ENCODE measurements at places on chromosomes 1 and 21.

- peaks cover 3% of the 10 kb centered on the region for H3K4me1 ChIP-seq
- H3K36me3 ChIP-seq: no peaks in the 10 kb centered on the region
- H3K27ac ChIP-seq: peak overlapping the region; percentile 67
These were observed 4.3 kb downstream of the SKI start for GRCh38 chr1:2232255-2232915.

DNA sequence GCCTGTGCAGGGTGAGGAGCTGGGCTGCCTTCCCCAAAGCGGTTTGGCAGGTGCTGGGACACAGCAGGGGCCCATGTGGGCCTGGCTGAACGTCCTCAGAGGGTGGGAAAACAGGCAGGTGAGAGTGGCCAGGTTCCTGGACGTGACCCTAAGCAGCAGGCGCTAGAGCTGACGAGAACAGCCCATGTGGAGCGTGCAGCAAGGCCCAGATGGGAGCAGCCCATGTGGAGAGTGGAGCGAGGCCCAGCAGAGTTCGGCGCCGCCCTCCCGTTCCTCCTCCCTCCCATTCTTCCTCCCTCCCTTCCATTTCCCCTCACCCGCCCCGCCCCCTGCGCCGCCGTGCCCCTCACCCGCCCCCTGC lies 314.4 kb upstream of the VAMP3 start:
- H3K36me3 ChIP-seq: no peaks in the 10 kb centered on the region
- no peak for DNase-seq
- H3K4me1 ChIP-seq: no peaks in the 10 kb centered on the region
- H3K27me3 ChIP-seq: no peaks in the 10 kb centered on the region
- H3K4me3 ChIP-seq: no peak overlapping the region
- no peak overlapping the region for H3K27ac ChIP-seq

DNA sequence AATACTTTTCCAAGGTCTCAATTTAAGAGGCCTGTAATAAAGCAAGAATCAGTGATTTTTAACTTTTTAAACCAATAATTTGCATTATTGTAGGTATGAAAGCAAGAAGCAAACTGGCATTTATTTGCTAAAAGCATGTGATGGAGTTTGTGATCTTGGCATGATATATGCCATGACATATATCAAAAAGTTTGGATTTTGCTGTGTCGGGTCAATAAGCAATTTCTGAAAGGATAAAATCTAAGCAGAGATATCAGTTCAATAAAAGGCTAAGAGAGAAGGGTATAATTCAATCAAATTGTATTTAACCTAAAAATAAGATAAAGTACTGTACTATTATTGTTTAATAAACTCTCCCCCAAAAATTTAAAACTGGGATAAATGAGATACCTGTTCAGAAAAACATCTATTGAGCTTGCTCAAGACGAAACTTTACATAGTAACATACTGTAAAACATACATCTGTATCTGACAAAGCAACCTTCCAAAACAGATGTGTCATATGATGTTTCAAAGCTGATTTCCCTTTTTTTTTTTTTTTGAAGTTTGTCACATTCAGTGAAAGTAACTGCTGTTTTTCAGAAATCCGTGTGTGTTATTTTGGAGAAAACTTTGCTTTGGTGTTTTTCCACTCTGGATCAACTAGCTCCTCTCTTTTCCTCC lies 74.5 kb downstream of the TGFBR3 start:
- no peaks in the 10 kb centered on the region for H3K4me1 ChIP-seq
- H3K27ac ChIP-seq: peak overlapping the region; percentile 39
- H3K36me3 ChIP-seq: no peaks in the 10 kb centered on the region
- H3K27me3 ChIP-seq: no peaks in the 10 kb centered on the region

GRCh38 chr1:26036756-26037281 lies 9.1 kb downstream of the SLC30A2 start:
- H3K4me3 ChIP-seq: no peak overlapping the region
- peaks cover 9% of the 10 kb centered on the region for H3K4me1 ChIP-seq
- no peak overlapping the region for H3K27ac ChIP-seq

DNA sequence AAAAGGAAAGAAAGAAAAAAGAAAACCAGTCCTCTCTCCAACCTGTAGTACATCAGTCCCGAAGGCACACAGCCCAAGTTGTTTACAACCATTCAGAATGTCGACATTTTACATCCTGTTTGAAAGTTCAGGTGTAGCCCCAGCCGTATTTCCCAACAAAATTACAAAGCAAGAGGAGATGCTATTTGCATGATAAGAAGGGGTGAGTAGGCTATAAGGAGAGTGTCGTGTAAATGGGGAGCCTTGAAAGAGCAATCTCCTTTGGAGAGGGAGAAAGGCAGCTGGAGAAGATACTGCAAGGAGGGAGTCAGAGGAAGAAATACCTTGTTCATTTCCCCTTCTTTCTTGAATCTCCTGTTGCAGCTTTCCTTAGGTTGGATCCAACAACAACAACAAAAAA lies 35.5 kb upstream of the DENND1B start:
- H3K4me1 ChIP-seq: no peaks in the 10 kb centered on the region
- no peak overlapping the region for H3K27ac ChIP-seq
- H3K4me3 ChIP-seq: no peak overlapping the region
- no peaks in the 10 kb centered on the region for H3K36me3 ChIP-seq

- no peaks in the 10 kb centered on the region for H3K27me3 ChIP-seq
- DNase-seq: no peak
- no peaks in the 10 kb centered on the region for H3K4me1 ChIP-seq
- no peak overlapping the region for H3K4me3 ChIP-seq
These were observed 17.1 kb downstream of the ABCG1 start for GRCh38 chr21:42236014-42236413.

DNA sequence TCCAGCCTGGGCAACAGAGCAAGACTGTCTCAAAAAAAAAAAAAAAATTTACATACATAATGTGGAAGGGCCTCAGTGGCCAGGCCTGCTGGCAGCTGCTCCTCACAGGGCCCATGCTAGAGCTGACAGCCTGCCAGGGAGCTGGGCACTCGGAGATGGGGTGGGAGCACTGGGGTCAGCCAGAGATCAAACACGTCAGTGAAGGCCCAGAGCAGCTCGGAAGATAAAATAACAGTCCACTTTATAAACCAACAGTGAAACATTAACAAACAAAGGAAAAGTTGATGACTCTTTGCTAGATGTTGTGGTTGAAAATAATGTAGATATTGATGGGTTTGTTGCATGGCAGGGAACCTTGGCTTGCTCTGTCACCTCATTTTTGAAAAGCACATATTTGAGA lies 42.7 kb downstream of the ATP5PF start:
- H3K27me3 ChIP-seq: no peaks in the 10 kb centered on the region
- no peak overlapping the region for H3K4me3 ChIP-seq
- H3K27ac ChIP-seq: no peak overlapping the region
- DNase-seq: no peak
- H3K4me1 ChIP-seq: no peaks in the 10 kb centered on the region

- no peak overlapping the region for H3K4me3 ChIP-seq
- H3K27me3 ChIP-seq: peaks cover 21% of the 10 kb centered on the region
- DNase-seq: no peak
- no peaks in the 10 kb centered on the region for H3K36me3 ChIP-seq
- H3K4me1 ChIP-seq: peaks cover 45% of the 10 kb centered on the region
- H3K27ac ChIP-seq: no peak overlapping the region
These were observed 1.8 kb upstream of the FOXO6 start for GRCh38 chr1:41359211-41360073.

GRCh38 chr1:42955311-42956063 lies 3.2 kb downstream of the SLC2A1 start:
- H3K27me3 ChIP-seq: no peaks in the 10 kb centered on the region
- H3K4me1 ChIP-seq: peaks cover 52% of the 10 kb centered on the region
- DNase-seq: no peak
- H3K4me3 ChIP-seq: peak overlapping the region; percentile 22
- peak overlapping the region; percentile 93 for H3K27ac ChIP-seq

DNA sequence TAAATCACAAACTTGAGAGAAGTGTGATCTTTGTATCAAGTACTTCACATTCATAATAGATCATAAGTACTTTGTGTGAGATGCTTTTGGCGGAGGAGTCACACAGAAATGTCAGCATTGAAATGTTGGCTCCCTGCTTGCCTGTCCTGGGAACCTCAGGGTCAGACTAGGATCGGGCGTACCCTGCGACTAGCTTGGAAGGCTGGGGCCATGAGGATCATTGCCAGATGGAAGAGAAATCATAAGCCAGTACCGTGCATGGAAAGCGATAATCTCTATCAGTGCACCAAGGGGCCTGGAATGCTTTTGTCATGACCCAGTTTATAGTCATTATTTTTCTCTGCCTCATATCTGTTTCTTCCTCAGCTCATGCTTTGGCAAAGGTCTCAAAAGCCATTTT lies 35.5 kb downstream of the MTR start:
- peaks cover 18% of the 10 kb centered on the region for H3K4me1 ChIP-seq
- no peak overlapping the region for H3K4me3 ChIP-seq
- DNase-seq: no peak
- no peaks in the 10 kb centered on the region for H3K27me3 ChIP-seq

DNA sequence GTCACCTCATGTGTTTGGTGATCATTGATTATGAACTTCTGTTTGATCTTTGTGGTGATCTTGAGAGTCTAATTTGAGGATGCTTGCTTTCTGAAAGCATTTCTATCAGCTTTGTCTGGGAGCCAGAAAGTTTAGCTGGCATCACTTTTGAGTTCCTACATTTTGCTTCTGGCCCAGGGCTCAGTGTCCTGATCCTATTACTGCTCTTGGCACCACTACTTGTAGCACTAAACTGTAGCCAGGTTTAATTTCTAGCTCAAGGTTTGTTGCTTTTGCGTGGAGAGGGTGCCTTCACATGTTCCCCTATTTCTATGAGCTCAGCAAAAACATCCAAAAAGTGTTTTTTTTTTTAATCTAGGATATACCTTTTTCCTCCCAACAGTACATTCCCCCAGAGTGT lies 9.3 kb downstream of the TTC3 start:
- H3K36me3 ChIP-seq: no peaks in the 10 kb centered on the region
- no peaks in the 10 kb centered on the region for H3K27me3 ChIP-seq
- no peak overlapping the region for H3K4me3 ChIP-seq
- DNase-seq: no peak
- H3K27ac ChIP-seq: no peak overlapping the region

GRCh38 chr1:73359001-73359400 lies 839.0 kb downstream of the LRRIQ3 start:
- no peak overlapping the region for H3K27ac ChIP-seq
- no peaks in the 10 kb centered on the region for H3K4me1 ChIP-seq
- no peak for DNase-seq
- H3K36me3 ChIP-seq: no peaks in the 10 kb centered on the region
- no peaks in the 10 kb centered on the region for H3K27me3 ChIP-seq
- no peak overlapping the region for H3K4me3 ChIP-seq

DNA sequence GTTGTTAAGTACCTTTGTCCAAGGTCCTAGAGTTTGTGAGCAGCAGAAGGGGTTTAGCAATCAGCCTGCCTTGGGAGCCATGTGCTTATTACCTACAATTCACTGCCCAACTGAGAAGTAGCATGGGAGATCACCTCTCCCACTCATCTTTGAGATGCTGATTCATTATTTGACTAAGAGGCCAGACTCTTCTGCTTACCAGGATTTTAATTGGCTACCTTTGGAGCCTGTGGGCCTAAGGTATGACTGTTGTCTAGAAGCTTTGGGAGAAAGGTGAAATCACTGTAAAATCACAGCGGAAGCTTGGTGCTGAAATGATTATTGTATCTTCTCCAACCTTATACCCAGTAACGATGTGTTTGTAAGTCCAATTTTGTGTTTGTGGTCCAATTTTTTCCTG lies 213.4 kb downstream of the ST6GALNAC3 start:
- H3K4me1 ChIP-seq: no peaks in the 10 kb centered on the region
- no peak for DNase-seq
- no peaks in the 10 kb centered on the region for H3K36me3 ChIP-seq
- no peak overlapping the region for H3K4me3 ChIP-seq

GRCh38 chr1:211579440-211580302 lies 710 bp upstream of the SLC30A1 start:
- H3K27me3 ChIP-seq: no peaks in the 10 kb centered on the region
- DNase-seq: no peak
- peaks cover 19% of the 10 kb centered on the region for H3K4me1 ChIP-seq
- peak overlapping the region; percentile 96 for H3K27ac ChIP-seq
- H3K36me3 ChIP-seq: no peaks in the 10 kb centered on the region

- peaks cover 12% of the 10 kb centered on the region for H3K4me1 ChIP-seq
- no peaks in the 10 kb centered on the region for H3K27me3 ChIP-seq
- H3K4me3 ChIP-seq: no peak overlapping the region
- DNase-seq: no peak
These were observed 9.6 kb upstream of the RNF223 start for GRCh38 chr1:1083416-1084371.
